ENCODE measurements at places on chromosomes 2 and 18.

- no peak for DNase-seq
These were observed 177.4 kb downstream of the FIGN start for GRCh38 chr2:163558251-163559021.

DNA sequence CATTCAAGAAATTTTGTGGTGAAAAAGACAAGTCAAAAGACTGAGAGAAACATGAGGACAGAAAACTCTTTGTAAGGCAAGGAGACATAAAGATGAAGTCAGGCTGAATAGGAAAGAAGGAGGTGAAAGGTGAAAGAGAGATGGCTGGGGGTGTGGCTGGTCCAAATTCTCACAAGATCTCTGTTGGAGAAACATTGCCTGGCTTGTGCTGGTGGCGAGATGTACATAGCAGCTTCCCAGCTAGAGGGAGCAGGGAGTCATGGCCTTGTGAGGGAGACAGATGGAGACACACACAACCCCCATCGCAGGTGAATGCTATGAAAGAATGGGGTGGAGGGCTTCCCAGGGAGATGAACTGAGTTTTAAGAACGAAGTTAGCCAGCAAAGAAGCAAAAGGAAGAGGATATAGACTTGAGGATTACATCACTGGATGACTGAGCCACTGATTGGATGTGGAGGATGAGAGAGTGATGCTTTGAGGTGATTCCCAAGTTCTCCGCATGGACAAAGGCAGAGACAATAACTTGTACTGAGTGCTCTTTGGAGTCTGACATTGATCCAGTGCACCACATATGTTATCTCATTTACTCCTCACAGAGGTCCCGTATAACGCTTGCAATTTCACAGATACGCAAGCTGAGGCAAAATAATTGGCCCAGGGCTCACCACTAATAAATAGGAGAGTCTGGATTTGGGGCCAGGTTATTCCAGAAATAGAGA, 3.7 kb upstream of the EMX1 start:
- DNase-seq: no peak

GRCh38 chr2:58427572-58428095, 186.5 kb upstream of the FANCL start:
- DNase-seq: peak; percentile 17

DNA sequence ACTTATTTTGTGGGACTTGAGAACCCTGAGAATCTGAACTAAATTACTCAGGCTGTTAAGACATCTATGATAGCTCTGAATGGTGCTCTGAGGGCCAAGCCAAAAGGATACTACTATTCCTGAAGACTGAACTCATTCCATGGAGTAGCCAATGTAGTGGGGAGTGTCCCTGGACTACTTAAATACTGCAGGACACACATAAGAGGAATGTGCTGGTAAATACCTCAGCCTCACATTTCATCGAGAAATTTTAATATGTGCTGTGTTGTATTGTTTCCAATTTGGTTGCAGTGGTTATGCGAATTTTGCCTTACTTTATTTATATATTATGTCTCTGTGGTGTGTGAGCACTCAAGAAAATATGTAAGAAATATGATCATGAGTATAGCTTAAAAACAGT, 264.4 kb upstream of the FIGN start:
- no peak for DNase-seq

- no peak for DNase-seq
These were observed 317.9 kb downstream of the STK39 start for GRCh38 chr2:167929484-167929883.

- no peak for DNase-seq
These were observed 13.7 kb downstream of the HES6 start for GRCh38 chr2:238225911-238226697.

GRCh38 chr2:20544153-20544747, 97.4 kb downstream of the RHOB start:
- no peak for DNase-seq

GRCh38 chr2:61135510-61135909, 26.5 kb upstream of the C2orf74 start:
- no peak for DNase-seq

DNA sequence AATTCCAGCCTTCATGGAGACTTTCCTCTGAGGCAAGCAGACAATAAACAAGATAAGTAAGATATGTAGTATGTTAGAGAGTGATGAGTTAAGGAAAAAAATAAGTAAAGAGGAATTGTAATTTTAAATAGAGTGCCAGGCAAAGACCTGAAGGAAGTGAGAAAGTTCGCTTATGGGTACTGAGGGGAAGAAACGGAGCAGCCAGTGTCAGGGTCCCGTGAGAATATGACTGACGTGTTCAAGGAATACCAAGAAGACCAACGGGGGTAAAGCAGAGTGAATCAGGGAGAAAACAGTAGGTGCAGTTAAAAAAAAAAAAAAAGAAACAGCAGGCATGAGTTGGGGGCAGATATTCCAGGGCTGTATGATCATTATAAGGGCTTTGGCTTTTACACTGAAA, 45.1 kb downstream of the ARHGEF33 start:
- DNase-seq: no peak

DNA sequence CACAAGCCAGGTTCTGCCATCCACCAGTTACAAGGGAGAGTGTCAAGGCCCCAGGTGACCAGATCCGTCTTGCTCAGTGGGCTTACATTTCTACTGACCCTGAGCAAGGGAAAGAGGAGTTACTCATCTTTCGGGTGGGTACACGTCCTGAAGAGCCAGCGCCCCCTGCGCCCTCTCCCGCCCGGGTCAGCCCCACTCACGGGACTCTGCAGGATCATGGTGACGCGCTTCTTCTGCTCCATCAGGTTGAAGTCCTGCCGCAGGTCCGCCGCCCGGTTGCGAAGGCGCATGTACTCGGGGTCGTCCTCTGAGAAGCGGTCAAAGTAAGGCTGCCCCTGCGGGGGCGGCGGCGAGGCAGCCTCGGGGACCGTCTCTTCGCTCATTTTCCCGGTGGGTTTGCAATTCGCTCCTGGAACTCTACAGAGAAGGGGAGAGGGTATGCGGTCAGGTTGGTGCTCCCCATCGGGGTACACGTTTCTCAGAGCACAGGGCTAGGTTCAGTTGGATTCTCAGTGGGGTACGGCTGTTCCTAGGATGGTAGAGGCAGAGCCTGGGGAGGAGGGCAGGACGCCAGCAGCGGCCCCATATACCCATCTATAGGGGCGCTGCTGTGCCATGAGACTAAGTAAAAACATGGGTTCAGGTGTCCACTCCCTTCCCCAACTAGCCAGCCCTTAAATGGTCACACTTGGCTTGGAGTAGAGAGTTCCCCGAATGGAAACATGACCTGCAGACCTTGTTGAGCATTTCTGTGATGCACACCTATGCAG, 61.8 kb downstream of the ADD2 start:
- no peak for DNase-seq

DNA sequence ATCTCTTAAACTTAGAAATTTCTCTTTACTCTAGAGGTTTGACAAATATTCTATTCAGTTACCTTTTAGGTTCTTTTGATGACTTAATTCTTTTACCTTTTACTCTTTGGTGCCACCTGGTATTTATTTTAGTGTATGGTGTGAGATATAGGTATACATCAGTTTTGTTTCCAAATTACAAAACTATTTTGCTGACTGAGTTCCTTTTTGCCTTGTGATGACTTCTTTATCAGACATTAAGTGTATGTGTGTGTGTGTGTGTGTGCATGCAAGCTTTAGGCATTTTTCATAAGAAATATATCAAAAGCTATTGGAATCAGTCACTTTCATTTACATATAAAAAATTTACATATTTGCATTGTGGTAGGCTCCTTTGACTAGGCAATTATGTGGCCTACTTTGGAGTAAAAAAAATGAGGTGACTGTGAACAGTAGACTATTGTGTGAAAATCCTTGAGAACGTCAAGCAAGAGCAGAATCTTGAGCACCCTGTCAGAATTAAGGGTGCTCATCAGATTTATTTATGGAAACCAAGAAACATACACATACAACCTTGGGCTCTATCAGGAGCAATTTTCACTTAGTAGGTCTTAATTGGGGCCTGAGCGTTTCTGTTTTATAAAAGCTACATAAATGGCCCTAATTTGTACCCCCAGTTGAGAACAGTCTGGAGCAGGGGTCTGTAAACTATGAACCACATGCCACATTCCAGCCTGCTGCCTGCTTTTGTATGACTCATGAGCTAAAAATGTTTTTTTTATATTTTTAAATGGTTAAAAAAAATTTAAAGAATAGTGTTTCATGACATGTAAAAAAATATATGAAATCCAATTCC, 415.9 kb downstream of the SLC4A3 start:
- DNase-seq: no peak

DNA sequence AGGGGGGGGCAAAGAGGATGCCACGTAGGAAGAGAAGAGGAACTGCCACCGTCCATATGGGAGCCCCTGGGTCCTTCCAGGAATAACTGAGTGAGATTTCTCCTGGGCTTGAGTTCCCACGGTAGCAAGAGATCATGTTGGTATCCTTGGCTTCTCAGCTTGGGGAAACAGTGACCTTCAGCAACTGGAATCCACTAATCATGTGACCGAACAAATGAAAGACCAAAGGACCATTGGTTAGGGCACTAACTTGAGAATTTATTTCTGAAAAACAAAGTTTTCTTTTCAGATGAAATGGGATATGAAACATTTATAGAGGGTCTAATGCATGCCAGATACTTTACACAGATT, 259.4 kb upstream of the ID2 start:
- DNase-seq: no peak

- peak; percentile 34 for DNase-seq
These were observed 121.2 kb downstream of the CAPN13 start for GRCh38 chr2:30686000-30686399.

- no peak for DNase-seq
These were observed 50.1 kb upstream of the IGFBP5 start for GRCh38 chr2:216745453-216745852.

- no peak for DNase-seq
These were observed at the start of gene CHST9 for GRCh38 chr18:27185025-27185763. TSS of gene CHST9 (minus strand) at chr18:27185308. CDS start at chr18:27142809, 42,499 bp downstream.

- DNase-seq: no peak
These were observed 381.2 kb upstream of the NETO1 start for GRCh38 chr18:73249030-73249429.

DNA sequence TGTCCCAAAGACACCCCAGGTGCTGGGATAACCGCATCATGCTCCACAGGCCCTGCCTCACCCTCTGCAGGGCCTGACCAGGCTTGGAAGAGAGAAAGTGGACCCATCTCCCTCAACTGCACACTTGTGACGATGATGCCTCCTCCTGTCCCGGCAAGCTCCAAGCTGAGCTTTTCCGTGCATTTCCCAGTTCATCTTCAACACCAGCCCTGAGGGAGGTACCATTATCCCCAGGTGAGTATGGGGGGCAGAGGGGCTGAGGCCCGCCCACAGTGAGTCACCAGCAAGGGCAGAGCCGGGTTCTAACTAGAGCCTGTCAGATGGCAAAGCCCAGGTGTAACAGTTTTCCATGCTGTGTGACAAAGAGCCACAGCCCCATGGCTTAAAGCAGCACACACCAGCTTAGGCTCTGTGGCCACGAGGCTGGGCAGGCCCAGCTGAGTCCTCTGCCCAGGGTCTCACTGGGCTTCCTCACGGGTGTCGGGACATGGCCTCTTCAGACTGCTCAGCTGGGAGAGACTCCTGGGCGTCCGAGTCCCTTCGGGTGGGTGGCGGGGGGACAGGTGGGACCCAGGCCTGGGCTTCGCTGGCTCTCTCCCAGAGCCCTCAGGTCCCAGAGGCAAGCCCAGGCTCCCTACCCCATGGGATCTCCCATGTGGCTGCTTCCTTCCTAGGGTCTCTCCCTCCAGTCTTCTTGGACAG, 108.4 kb upstream of the OTOS start:
- DNase-seq: no peak

- DNase-seq: peak; percentile 16
These were observed 13.1 kb upstream of the CRACDL start for GRCh38 chr2:98948956-98949739.

GRCh38 chr2:9163306-9164111, 43.1 kb upstream of the ASAP2 start:
- no peak for DNase-seq

- DNase-seq: peak; percentile 37
These were observed 66.6 kb downstream of the CTIF start for GRCh38 chr18:48605408-48605845.

GRCh38 chr2:96549967-96550786, 13.6 kb downstream of the ARID5A start:
- no peak for DNase-seq

- no peak for DNase-seq
These were observed 16.5 kb upstream of the ME2 start for GRCh38 chr18:50862401-50862800.

GRCh38 chr2:30206461-30207430, 24.6 kb upstream of the LBH start:
- DNase-seq: no peak

DNA sequence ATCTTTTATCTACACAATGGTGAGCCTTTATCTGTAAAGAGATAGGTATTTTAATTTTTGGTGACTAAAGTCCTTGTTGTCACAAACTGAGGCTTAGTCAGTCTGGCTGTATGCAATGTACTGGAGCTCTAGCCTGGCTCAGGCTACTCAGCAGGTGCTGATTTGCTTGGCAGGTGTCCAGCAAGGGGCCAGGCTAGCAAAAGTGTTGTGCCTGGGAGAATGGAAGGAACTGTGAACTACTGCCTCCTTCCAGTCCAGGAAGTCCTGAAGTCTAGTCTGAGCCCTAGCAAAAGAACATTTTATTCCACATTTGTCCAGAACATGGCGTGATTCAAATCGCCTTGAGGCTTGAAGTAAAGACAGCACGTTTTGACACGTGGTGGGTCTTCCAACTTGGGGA, 260.5 kb downstream of the CCDC85A start:
- DNase-seq: no peak

DNA sequence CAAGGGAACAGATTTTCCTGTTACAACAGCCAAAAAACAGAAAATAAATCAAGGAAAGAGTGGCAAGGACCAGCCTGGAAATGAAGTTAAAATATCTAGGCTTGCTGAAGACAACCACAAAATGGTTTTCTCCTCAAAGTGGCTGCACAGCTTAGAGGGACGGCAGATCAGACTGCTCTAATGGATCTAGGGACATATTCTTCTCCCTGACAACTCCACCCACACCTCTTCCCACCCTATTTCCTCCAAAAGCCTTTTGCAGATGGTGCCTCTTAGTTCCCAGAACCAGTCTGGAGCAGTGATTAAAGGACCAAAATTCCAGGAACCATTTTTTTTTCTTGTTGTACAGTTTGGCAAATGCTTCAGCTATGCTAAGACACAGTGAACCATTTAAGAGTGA, 220.2 kb upstream of the SIX2 start:
- no peak for DNase-seq

- no peak for DNase-seq
These were observed 638.0 kb downstream of the RNF144A start for GRCh38 chr2:7555260-7555659.

GRCh38 chr2:188158337-188159100, 133.2 kb upstream of the GULP1 start:
- DNase-seq: no peak

Data from GM12865 (cell line).